ENCODE measurements at places on chromosomes 3 and 15.

GRCh38 chr3:45225465-45226205 lies 452 bp downstream of the TMEM158 start:
- DNase-seq = no peak

DNA sequence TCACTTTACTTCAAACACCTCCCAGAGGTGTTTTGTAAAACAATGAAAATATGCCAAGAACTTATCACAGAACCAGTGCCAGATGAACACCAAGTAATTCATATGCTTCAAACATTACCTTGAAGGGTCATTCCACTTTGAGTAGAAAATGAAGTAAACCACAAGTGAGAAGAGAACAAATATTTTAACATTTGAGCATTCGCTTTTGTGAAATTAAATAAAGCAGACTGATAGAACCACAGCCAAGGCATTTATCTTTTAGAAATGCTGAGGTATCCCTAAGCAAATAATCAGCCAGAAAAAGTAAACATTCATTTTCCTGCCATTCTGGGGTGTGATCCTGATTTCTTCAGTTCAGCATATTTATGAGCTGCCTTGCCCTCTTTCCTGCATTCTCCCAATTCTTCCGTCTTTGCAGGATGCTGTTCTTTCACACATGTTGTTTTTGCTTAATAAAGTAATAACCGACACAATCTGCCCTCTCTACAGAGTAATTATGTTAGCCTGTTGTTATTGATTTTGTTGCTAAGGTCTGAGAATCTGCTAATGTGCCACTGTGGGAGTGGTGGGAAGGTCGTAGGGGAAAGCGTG lies 235.6 kb upstream of the TGFBR2 start:
- no peak for DNase-seq

DNA sequence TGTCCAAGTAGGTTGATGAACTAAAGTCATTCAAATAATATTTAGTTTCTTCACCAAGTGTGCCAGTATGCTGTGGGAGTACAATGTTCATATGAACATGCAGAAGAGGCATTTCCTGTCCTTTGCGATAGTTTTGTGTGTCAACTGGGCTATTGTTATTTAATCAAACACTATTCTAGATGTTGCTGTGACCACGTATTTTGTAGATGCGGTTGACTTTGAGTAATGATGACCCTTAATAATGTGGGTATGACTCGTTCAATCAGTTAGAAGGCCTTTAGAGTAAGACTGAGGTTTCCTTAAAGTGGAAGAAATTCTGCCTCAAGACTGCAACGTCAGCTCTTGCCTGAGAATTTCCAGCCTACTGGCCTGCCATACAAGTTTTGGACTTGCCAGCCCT lies 470.7 kb upstream of the CBLB start:
- DNase-seq = no peak

DNA sequence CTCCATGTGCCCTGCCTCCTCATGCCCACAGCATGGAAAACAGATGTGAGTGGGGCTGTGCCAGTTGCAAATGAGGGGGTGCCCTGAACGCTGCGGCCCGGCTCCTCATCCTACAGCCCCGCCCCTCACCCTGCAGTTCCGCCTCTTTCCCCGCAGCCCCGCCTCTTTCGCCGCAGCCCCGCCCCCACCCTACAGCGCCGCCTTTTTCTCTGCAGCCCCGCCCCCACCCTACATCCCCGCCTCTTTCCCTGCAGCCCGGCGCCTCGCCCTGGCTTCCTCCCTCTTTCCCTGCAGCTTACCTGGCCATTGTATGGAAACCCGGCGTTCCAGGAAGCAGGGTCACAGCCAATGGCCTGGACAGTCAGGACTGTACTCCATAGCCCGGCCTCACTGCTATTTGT lies 284.9 kb downstream of the TLE3 start:
- DNase-seq = no peak

- no peak for DNase-seq
Measured at GRCh38 chr15:36701336-36701735, 121.9 kb downstream of the CDIN1 start.

DNA sequence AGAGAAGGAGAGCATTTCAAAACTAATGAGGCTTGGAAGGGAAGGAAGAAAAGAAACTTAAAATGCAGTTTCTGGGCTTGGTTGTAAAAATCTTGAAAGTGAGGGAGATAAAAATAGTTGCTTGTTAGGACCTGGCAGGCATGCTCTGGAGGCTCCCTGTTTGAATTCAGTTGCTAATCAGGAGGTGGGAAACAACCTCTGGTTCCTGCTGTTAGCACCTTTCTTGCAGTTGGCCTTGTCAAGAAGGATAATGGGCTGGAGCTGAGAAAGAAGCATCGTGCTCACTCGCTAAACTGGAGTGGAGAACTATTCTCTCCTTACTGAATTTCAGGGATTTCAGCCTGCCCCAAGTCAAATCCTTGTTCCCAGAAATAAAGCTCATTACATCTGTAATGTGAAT lies 23.4 kb downstream of the SNAPC5 start:
- DNase-seq = no peak

- no peak for DNase-seq
Measured at GRCh38 chr15:71573599-71573998, 236.8 kb upstream of the NR2E3 start.

GRCh38 chr3:122497425-122497824 lies 17.3 kb downstream of the KPNA1 start:
- DNase-seq = peak; percentile 43

DNA sequence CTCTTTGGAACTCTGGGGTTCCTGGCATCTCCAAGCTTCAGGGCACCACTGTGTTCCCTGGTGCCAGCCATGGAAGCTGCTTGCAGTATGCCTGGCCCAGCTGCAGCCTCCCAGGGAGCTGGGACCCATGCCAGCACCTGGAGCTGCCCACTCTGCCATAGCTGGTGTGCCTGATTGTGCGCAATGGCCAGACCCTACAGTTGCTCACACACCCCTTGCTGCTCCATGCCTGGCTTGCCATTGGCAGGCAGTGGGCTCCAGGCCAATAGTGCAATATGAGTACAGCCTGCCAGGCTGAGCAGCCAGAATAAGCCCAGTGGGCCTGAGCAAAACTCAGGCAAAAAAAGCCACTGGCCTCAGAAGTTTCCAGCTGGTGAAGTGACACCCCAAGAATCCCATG lies 43.8 kb upstream of the LRRFIP2 start:
- DNase-seq = no peak

DNA sequence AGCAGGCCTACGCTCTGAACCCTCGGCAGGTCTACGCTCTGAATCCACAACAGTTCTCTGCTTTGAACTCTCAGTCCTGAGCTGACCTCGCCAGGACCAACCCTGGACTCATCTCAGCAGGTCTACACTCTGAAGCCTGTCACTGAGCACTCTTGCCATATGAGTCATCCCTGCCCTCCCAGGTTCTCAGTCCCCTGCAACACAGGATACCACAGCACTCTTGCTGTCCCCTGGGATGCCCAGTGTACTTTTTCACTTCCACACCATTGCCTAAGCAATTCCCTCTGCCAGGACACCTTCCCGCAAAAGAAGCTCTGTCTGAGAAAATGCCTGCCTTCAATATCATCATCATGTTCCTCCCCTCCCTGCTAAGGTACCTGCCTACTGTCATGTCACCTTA lies 42.0 kb downstream of the NUP210 start:
- no peak for DNase-seq

GRCh38 chr15:58517252-58517681 lies 85.5 kb downstream of the LIPC start:
- DNase-seq = no peak

DNA sequence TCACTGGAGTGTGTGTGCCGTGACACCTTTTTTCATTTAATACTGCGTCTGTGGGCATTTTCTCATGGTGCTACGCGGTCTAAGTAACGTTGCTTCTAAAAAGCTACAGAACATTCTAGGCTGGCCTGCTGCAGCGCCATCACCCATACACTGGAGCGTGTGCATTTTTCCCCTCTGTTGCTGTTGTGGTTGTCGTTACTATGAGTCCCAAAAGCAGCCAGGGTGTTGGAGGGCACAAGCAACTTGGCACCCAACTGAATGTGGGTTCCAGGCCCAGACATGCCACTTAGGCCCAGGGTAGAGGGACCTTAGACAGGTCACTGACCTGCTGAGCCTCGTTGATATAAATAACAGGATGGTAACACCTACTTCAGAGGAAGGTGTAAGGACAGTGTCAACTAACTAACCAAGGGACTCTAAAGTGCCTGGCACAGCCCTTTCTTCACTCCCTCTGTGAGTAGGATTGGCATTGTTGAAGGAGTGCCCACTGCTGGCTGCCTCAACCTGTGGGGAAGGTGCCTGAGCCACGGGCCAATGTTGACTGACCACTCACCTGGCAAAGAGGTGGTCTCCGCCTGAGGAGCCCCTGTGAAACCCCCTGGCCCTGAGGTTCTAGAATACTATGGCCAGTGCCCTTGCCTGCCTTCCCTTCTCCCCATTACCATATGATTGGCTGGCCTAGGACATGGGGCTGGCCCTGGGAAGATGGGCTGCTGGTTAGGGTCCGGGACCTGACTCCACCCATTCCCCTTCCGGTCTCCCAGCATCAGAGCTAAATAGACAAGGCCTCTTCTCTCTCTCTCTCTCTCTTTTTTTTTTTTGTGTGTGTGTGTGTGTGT lies 3.5 kb downstream of the CSK start:
- no peak for DNase-seq

DNA sequence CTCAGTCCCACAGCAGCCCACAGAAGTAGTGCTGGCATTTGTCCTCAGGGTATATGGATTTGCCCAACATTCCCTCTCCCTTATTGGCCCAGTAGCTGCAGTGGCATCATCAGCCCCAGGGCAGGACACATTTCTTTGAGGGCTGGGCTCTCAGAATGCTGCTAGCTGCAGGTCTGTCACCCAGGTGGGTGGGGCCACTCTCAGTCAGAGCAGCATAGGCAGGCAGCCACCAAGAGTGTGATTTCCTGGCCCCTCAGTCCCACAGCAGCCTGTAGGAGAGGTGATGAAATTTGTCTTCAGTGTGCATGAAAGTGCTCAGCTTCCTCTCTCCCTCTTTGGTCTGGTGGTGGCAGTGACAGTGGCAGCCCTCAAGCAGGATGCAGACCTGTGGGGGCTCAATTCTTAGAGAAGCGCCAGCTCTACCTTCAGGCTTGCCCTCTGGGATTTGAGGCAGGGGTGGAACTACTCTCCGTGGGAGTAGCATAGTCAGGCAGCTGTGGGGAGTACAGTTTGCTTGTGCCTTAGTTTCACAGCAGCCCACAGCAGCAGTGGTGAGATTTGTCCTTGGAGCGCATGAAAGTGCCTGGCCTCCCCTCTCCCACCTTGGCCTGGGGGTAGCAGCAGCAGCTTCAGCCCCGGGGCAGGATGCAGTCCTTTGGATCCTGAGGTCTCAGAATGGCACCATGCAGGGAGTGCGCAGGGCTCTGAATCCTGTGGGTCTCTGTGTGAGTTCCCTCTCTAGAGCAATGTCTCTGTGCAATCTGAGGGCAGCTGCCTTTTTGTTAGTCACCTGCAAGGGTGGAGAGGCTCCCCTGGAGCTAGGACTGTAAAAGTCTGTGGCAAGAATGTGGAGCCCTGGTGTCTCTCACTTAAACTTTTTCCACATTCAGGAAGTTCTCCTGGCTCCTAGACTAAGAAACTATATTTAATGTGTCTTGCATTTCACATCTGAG lies 1229.1 kb downstream of the ROBO2 start:
- no peak for DNase-seq

DNA sequence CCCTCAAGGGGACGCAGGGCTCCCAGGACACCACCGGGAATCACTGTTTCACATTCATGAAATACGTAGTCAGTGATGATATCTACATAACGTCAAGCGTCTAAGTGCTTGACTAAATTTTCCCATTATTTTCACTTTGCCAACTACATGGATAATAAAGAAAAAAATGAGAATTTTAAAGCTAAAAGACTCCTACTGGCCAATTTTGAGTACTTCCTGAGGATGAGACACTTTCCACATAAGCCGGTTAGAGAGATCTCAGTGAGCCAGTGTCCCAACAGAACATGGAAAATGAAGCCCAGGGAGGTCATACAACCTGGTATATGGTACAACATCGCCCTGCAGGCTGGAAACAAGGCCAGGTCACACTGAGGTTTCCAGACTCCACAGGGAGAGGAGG lies 928.1 kb downstream of the FHIT start:
- DNase-seq = no peak

DNA sequence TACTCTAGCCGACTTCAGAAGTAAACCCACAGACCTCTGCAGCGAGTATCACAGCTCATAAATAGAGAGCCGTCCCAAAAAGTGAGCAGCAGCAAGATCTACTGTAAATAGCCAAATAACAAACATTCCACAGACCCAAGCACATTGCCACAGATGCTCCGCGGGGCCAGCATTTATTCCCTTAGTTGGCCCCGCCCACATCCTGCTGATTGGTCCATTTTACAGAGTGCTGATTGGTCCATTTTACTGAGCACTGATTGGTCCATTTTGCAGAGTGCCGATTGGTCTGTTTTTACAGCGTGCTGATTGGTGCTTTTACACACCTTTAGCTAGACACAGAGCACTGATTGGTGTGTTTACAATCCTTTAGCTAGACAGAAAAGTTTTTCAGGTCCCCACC lies 17.3 kb upstream of the GABRB3 start:
- DNase-seq = no peak

- peak; percentile 95 for DNase-seq
Measured at GRCh38 chr15:71237456-71238188, 122.4 kb downstream of the THSD4 start.

- no peak for DNase-seq
Measured at GRCh38 chr3:187958432-187959003, 195.4 kb upstream of the LPP start.

- no peak for DNase-seq
Measured at GRCh38 chr3:72811571-72811970, 36.7 kb downstream of the SHQ1 start.

DNA sequence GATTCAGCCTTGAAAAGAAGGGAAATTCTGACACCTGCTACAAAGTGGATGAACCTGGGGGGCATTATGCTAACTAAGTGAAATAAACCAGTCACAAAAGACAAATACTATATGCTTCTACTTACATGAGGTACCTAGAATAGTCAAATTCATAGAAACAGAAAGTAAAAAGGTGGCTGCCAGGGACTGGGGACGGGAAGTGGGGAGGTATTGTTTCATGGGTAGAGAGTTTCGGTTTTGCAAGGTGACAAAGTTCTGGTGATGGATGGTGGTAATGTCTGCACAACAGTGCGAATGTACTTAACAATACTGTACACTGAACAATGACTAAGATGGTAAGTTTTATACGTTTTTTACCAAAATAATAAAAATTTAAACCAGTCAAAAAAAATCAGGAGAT lies 4.8 kb downstream of the IDH2 start:
- no peak for DNase-seq

DNA sequence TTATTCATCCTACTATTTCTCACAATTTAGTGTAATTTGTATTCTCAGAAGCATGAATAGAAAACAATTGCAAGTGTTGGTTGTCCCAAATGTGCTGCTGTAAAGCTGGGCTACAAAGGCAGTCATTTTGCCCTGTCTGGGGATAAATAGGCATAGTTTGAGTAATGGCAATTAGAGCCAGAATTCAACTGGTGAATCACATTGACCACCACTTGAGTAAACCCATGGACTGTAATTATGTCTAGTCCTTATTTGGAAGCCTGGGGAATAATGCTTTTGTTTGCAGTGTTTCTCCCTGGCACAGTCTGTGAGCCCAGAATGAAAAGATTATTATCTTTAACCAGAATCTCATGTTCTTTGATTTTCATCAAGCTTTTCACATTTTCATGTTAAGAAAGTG lies 30.5 kb upstream of the CHL1 start:
- DNase-seq = no peak
